ENCODE measurements at places on chromosomes 13 and 19.

DNA sequence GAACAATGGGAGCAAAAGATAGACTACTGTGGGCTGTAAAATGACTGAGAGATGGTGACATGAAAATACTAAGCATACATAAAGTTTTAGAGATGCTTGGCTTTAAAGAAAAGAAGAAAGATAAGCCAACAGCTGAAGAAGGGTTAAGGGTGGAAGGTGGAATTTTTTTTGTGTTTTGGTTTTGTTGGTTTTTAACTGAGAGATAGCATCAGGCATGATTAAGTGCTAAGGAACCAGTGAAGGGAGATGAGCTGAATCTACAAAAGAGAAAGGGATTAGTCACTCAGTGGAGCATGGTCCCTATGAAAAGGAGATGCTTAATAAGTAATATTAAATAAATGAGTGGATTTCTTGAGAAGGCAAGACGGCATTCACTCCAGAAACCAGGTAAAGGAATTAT, 12.5 kb upstream of the TBC1D4 start:
- no peak for DNase-seq

DNA sequence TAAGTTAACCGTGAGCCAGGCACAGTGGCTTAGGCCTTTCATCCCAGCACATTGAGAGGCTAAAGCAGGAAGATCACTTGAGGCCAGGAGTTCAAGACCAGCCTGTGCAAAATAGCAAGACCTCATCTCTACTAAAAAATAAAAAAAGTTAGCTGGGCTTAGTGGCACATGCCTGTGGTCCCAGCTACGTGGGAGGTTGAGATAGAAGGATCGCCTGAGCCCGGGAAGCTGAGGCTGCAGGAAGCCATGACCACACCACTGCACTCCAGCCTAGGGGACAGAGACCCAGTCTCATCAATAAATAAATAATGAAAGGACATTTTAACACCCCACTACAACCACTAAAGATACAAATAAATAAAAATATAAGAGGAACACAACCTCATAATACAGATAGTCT, 21.6 kb downstream of the LSM14A start:
- no peak for DNase-seq

GRCh38 chr19:42250666-42251531, 4.0 kb downstream of the ERF start:
- DNase-seq: peak; percentile 39

GRCh38 chr19:45249261-45250033, 1.6 kb upstream of the MARK4 start:
- DNase-seq: no peak

DNA sequence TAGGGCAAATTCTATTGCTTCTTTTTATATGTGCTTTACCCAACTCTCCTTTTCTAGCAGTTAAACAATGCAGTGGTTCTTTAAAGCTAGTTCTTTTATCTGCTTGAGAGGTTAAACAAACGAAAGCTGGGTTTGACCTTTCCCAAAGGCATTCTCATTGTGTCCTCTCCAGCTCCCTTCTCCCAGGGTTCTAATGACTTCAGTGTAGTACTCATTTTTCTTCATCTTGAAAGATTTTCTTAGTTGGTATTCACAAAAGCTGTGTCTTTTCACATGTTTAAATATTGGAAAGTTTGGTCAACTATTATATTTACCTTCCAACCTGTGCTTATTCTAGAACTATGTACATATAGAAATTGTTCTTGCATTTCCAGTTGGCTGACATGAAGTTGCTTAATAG, 1.5 kb downstream of the WASF3 start:
- no peak for DNase-seq

- DNase-seq: no peak
Measured at GRCh38 chr13:34428911-34429310, 513.2 kb upstream of the NBEA start.

DNA sequence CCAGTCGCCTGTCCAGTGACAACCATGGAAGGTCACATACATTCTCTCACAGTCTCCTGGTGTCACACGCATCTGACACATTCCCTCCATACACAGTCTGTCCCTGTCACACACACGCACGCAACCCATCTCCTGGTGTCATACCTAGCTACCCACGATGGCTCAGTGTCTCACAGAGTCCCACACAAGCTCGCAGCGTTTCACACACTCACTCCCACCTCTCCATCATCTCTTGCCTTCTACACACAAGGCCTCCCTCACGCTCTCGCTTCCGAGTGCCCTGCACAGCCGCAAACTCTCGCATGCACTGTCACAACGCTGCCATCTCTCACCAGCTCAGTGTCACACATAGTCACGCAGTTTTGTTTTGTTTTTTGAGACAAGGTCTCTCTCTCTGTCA, 1.2 kb upstream of the GNG8 start:
- DNase-seq: peak; percentile 29

GRCh38 chr19:787536-787935, 9.7 kb upstream of the PTBP1 start:
- DNase-seq: no peak
